ENCODE measurements at places on chromosomes 7 and 10.

DNA sequence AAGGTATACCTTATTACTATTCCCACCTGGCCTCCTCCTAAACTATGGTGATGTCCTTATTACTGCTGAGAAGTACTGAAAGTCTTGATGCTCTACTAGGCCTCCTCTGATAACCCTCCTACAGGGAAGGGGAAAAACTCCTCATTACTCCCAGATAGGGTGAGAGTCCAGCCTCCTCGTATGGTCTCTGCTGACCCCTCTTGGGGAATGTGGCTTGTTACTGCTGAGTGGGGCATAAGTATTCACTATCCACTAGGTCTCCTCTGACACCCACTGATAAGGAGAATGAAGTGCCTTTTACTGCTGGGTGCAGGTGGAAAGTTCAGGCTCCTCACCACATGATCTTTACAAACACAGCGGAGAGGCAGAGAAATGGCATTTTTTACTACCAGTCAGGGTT lies 222.9 kb downstream of the CHRM2 start:
- DNase-seq = no peak

DNA sequence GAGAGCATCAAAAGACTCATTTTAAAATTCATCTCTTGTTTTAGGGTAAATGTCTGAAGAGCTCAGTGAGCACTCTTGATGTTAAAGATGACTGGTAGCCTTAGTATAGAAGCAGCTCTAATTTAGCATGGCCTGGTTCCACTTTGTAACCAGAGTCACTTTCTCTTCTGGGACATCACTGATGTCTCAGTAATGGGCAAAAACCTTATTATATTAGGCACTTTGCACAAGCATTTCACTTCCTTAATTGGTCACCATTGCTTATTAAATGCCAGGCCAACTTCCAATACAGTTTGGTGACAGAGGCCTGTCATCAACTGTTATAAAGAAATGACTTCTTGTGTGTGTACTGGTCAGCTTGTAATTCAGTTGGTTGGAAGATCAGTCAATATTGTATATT lies 53.0 kb downstream of the STEAP1B start:
- no peak for DNase-seq

DNA sequence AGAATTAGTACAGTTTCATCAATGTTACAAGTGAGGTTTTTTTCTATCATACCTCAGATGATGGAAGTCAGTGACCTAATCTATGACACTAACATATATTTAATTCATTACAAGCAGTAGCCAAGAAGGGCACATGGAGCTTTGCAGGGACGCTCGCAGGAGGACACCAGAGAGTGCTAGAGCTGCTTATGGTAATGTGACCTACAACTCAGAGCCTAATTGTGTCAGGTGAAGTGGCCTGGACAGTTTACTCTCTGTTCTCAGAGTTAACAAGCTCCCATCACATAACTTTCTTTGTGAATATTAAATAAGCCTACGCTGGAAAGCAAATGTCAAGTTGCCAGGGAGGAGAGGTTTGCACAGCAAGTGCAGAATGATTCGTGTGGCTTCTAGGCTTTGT lies 11.6 kb upstream of the CNNM2 start:
- no peak for DNase-seq

DNA sequence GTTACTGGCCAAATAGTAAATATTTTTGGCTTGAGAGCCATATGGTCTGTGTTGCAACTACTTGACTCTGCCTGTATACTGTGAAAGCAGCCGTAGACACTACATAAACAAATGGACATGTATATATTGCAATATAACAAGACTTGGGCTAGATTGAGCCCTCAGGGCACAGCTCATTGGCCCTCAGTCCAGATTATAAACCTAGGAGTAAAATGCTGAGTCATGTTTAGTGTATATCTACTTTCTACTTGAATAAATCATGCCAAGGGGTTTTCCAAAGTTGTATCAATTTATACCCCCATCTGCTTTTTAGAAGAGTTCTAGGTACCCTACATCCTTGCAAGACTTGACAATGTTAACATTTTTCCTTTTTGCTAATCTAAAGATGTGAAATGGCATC lies 27.4 kb upstream of the POU6F2 start:
- DNase-seq = no peak

- no peak for DNase-seq
Observed at GRCh38 chr10:97879241-97879640, 29.6 kb downstream of the GOLGA7B start.

DNA sequence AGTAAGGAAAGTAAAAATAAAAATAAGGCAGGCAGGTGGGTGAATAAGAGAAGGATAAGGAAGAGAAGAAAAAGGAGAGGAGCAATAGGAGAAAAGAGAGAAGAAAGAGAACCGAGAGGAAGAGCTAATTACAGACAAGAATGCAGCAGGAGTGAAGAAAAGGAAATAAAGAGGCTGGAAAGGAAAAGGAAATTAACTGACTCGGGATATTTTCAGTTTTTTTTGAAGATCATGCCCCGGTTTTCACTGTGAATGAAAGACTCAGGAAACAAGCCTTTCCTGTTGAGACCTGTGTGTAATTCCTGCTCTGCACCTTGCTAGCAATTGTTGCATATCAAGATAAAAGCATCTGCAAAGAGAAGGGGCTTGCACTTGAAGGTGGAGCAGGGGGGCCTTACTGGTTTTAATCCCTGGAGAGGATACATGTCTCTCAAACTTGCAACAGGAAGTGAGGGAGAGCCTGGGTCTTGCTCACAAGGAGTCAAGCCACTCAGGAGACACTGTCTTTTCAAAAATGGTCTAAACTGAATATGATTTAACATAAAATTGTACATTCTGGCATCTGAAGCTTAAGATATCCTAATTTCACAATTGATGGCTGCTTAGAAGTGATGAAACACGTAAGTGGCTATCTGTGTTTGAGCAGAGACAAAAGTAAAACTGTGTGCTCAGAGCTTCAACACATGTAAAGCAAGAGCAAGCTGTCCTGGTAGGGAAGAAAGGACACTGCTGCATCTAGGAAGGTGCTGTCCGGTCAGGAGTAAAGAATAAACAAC lies 157.6 kb downstream of the FAM107B start:
- no peak for DNase-seq

DNA sequence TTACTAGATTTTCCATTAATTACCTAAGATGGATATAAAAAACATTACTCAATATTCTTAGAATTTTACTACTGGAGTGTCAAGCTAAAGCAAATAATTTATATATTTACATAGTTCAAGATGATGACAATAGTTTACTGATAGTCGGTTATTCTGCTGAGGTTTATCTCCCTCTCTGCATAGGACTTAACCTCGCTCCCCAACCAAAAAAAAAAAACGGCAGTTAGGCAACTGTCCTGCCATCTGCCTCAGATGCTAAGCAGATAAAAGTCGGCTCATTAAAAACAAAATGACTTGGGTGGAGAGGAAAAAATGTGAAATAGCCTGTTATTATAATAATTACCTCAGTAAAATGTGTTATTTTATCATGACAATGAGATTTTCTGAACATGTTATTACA lies 14.0 kb upstream of the ITGB8 start:
- DNase-seq = no peak

- DNase-seq = peak; percentile 3
Observed at GRCh38 chr10:31359979-31360378, 41.0 kb downstream of the ZEB1 start.

GRCh38 chr10:46234431-46235060 lies 52.3 kb upstream of the ANTXRL start:
- no peak for DNase-seq

DNA sequence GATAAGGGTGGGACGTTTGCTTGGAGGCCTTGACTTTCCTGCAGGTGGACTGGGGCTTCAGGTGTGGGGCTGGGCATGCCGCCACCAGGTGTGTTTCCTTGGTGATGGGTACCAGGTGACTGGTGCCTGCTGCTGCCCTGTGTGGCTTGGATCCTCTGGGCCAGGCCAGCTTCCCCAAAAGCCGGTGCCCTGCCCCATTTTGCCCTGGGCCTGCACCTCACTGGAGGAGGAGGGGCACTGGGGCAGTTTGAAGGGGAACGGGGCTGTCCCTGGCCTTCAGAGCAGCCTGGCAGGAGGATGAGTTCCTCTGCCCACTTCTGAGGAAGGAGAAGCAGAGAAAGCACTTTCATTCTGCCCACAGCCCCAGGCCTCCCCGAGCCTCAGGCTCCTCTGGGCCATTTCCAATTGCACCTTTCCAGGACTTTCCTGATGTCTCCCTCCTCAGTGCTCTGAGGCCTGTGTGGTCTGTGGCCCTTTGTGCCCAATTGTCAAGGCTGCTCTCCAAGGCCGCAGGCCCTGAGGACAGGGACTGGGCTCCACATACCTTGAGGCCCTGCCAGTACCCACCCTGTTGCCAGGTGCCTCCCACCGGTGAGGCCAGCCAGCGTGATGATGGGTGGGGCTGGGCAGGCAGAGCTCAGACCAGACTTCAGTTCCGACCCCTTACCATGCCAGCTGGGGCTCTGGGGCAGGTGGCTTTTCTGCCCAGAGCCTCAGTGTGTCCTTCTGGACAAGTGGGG lies 25.3 kb upstream of the SMARCD3 start:
- DNase-seq = no peak

DNA sequence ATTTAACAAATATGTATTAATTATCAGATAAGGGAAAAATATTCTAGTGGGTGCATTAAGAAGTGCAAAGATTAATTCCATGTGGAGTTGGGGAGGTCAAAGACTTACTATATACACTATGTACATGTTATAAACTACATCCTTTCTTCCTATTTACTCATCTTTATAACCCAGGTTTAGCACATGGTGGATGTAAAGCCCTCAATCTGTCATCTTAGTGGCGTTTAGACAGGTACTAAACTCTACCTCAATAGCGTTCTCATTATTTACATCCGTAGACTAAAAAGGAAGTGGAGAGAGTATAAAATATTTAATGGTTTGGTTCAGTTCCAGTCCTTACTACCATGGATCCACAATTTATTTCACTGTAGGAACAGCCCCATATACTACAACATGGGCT lies 14.8 kb upstream of the CELF2 start:
- no peak for DNase-seq

DNA sequence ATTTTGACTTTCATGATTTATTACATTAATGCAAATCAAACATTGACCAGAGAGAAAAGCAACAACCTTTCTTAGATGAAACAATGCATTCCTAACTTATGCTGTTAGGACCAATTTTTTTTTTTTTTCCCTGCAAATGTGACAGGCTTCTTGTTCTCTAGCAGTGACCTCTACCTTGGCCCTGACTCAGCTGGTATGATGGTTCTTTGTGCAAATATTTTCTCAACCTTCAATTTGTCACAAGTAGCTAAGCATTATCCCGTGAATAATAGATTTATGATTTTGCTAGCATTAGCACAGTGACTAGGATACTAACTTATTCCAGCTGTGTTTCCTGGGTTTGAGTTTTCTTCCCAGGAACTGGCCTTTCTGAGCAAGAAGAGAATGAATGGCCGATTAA lies 64.9 kb downstream of the PPP1R9A start:
- DNase-seq = no peak

- DNase-seq = no peak
Observed at GRCh38 chr7:24637706-24638105, 64.5 kb downstream of the PALS2 start.

GRCh38 chr7:4470246-4470645 lies 211.8 kb upstream of the FOXK1 start:
- DNase-seq = no peak

- no peak for DNase-seq
Observed at GRCh38 chr7:74248156-74248555, 6.0 kb downstream of the RFC2 start.

- no peak for DNase-seq
Observed at GRCh38 chr10:66910671-66911070, 15.2 kb upstream of the LRRTM3 start.

DNA sequence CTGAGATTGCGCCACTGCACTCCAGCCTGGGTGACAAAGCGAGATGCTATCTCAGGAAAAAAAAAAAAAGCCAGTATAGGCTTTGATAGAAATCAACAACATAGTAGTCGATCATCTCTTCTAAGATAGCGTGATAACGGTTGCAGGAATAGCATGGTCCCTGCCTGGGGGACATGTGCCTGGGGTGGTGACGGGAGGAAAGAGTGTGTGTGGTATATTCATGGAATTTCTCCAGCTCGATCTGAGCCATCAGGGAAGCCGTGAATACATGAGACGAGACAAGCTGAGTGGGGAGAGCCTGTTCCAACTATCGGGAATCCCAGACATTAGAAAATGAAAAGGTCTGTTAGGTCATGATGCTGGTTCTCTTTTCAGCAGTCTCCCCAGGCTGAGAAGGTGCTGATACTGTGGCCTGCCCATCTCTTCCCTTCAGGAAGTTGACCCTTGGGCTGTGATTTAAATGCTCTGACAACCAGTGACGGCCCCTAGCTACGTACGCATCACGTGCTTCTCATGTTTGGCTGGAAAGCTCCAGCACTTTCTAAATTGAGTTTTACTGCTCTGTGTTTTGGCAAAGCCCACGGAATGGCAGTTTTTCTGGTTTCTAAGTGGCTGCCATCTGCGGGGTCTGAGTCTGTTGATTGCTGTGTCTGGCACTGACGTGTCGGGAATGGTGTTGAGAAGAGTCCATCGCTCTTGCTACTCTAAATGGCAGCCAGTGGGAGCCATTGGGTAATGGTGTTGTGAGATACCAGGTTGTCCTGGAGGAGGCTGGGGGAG lies 229.3 kb downstream of the CCDC3 start:
- DNase-seq = no peak

DNA sequence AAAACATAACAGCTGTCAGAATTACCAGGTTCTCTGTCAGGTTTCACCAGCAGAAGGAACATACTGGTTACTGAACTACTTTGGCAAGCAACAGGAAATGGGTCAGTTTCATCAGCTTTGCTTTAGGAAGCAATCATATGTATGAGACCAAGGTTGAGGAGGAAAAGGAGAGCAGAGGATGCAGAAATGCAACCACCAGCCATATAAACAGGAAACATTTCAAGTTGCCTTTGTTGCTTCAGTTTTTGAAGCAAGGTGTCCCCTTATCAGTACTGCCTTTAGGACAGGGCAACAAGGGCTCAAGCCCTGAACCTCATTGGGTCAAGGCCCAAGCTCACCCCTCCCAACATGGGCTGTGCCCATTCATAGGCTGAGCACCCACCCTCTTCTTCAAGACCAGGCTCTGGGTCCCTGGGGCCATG lies 10.2 kb downstream of the HIPK2 start:
- no peak for DNase-seq

DNA sequence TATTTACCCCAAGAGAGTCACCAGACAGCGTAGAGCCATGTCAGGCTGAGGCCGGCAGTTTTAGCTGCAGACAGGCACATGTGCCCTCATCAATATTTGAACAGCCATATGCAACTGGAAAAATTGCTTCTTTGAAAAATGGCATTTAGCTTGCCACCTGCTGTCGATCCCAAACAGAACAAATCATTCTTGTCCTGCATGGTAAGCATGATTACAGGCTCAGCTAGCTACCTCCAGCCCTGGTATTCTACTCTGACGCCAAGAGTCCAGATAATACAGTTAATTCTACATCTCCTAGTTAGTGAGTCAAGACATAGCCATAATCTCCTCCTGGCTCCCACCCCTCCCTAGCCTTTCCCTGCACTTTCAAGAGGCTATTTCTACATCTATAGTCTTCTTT lies 7.7 kb downstream of the CREB3L2 start:
- no peak for DNase-seq

- DNase-seq = peak; percentile 7
Observed at GRCh38 chr10:19815036-19815730, 1.0 kb upstream of the PLXDC2 start.

Measured in small intestine (tissue), 16 donors.